ENCODE measurements at places on chromosomes 4 and X.

GRCh38 chrX:26219351-26219750 lies 3.4 kb downstream of the MAGEB5 start:
- no peak for DNase-seq

GRCh38 chr4:124265701-124266100 lies 446.8 kb downstream of the ANKRD50 start:
- DNase-seq, result no peak

- no peak for DNase-seq
Observed at GRCh38 chr4:77745792-77746191, 73.4 kb downstream of the CNOT6L start.

GRCh38 chrX:101676571-101676970 lies 16.9 kb upstream of the ARMCX2 start:
- DNase-seq, result no peak

DNA sequence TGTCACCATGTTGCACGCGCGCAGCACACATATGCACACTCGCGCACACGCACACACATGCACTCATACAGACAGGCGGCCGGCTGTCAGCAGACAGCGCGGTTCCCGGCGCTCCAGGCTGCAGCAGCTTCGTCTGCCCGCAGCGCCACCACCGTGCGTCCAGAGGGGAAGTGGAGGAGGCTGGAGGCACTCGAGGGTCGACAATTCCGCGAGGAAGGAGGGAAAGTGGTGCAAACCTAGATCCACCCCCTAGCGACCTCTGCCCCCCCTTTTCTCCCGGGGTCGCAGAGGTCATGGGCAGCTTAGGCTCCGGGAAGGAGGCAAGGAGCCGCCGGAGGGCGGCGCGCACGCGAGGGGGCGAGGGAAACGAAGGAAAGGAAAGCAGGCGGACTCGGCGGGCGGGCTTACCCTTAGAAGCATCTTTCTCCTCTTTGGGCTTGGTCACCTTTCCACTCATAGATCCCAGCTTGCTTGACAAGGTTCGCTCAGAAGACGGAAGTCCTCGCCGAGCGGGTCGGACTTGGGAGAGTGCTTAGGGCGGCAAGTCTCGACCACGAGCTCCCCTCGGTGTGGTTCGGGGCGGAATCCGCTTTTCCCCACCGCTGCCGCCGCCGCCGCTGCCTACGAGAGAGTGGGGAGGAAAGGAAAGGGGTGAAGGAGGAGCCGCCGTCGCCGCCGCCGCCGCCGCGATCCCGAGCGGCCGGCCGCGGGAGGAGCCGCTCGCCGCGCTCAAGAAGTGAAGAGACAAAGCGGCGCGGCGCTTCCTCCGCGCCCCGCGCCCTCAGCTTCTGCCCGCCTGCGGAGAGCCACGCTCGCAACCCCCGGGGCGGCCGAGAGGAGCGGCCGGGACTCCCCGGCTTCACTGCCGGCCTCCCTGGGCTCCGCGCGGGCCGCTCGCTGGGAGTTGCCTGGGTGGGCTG lies 326.6 kb upstream of the F9 start:
- peak; percentile 2 for DNase-seq

DNA sequence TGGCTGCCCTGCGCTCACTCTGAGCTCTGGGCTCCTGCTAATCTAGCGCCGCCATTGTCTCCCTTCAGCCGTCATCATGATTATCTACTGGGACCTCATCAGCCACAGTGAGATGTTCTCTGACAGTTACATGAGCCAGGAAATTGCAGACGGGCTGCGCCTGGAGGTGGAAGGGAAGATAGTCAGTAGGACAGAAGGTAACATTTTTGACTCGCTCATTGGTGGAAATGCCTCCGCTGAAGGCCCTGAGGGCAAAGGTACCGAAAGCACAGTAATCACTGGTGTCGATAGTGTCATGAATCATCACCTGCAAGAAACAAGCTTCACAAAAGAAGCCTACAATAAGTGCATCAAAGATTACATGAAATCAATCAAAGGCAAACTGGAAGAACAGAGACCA lies 21.8 kb upstream of the PIN4 start:
- DNase-seq, result no peak

DNA sequence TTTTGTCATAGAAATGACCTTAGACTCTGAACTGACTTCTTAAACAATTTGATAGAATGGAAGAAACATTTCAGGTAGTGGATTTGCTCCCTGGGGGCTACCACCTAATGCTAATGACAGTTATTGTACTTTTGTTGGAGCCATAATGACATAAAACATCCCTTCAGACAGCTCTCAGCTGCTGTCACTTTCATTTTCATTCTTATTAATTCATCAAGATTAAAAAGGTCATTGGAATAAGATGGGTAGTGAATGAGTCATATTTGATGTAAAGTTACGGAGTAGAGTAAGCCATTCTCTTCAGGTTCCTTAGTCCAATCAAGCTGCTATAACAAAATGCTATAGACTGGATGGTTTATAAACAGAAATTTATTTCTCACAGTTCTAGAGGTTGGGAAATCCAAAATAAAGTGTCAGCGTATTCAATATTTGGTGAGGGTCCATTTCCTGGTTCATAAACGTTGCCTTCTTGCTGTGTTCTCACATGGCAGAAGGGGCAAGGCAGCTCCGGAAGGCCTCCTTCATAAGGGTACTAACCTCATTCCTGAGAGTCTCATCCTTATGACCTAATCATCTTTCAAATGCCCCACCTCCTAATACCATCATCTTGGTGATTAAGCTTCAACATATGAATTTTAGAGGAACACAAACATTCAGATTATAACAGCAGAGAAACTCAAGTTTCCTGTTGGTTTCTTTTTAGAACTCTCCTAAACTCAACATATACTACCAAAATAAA lies 268.5 kb downstream of the ARAP2 start:
- no peak for DNase-seq

GRCh38 chrX:41559235-41560052 lies 112.3 kb downstream of the NYX start:
- DNase-seq, result no peak

DNA sequence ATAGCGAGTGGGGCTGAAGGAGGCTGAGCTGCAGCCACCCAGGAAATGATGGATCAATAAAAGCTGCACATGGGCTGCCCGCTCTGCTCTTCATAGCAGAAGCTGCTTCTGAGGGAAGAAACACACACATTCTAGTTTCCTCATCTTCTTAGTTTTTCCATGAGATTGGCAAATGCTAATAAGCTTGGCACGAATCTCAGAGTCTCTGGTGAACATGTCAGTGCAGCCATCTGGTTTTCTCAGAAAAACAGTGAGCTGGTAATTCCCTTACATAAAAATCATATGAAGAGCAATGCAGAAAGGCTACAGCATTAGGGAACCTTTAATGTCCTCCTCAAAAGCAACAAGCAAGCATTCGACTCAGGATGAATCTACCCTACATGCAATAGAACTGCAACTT lies 69.9 kb downstream of the GATB start:
- no peak for DNase-seq

All from NCI-H146 (cell line).